ENCODE measurements at places on chromosomes 3 and 15.
A peak's percentile ranks its signal among the peaks of the same experiment; 100 is the strongest.

DNA sequence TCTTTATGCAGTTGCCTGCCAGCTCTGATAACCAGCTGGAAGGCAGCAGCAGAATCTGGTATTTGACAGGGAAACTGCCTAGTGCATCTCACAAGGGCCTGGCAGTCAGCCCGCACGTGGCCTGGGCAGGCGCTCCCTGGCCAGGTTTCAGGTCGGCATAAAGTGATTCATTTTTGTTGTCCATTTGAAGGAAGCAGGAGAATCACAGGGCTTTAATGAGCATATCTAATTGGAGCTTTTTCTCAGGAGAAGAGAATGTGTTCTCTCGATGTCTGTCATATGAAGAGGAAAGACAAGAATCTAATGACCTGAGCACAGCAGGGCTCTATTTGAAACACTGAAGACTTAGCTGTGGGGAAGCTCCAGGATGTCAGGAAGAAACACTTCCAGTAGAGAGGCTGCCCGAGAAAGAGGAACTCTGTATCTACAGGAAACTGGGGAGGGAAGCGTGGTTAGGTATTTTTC, 98.8 kb upstream of the MB21D2 start:
- DNase-seq = no peak

GRCh38 chr3:69774029-69774428, 34.8 kb downstream of the MITF start:
- no peak for DNase-seq

GRCh38 chr3:143605233-143605950, 242.9 kb downstream of the SLC9A9 start:
- no peak for DNase-seq

- DNase-seq = no peak
Measured at GRCh38 chr15:74502301-74502700, 38.7 kb upstream of the ARID3B start.

DNA sequence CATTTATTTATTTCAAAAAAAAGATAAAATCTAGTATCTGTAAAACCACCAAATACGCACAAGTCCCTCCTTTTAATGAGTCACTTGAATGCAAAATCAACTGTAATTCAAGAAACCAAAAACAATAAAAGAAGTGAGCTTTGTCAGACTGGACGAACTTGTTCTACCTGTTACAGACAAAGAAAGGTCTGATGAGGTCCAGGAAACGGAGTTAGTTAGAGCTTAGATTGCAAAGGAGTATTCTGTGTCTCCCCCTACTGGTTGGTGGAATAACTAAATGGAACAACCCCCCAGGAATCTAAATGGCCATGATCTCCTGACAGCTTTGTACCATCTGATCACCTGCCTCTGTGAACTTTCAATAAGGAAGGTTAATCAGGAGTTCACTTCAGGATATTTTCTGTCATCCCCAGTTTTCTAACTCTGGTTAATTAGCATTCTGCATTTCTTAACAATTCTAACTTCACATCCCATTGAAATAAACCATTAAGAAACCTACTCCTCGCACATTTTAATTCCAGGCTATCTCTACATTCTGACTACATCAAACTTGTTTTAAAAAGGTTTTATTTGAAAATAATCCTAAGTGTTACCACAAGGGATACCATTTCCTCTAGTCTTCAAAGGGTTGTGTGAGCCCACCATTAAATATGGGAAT, 333.0 kb upstream of the SATB1 start:
- no peak for DNase-seq

DNA sequence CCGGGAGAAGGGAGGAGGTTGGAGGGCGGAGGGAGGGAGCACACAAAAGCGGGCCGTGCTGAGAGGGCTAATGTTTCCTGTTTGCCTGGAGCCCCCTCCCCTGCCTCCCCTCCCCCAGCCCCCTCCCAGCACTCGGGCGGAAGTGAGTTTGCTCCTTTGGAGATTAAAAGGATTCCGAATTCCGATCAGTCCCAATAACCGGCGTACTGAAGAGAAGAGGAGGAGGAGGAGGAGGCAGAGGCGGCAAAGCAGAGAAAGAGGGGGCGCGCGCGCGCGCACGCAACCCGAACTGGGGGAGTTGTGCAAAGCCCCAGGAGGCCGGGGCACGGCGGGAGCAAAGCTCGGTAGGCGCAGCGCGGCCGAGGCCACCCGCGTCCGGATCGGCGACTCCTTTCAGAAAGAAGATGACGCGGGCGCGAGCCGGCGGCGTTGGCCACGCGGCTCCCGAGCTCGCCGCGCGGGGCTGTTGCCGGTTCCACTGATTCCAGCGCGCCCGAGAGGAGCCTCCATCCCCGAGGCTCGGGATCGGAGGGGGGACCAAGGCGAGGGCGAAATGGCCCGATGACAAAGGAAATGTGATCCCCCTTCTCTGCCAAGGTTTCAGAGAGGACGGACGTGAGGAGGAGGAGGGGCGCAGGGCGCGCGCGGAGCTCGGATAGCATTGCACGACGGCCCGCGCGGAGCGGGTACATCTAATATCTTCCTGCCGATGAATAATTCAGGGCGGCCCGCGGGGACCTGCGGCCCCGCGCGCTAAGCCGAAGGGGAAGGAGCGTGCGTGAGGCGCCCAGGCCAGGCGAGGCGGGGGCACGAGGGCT, 1.1 kb upstream of the TRIM71 start:
- peak; percentile 16 for DNase-seq

GRCh38 chr3:127483902-127484591, 106.5 kb downstream of the TPRA1 start:
- DNase-seq = no peak

DNA sequence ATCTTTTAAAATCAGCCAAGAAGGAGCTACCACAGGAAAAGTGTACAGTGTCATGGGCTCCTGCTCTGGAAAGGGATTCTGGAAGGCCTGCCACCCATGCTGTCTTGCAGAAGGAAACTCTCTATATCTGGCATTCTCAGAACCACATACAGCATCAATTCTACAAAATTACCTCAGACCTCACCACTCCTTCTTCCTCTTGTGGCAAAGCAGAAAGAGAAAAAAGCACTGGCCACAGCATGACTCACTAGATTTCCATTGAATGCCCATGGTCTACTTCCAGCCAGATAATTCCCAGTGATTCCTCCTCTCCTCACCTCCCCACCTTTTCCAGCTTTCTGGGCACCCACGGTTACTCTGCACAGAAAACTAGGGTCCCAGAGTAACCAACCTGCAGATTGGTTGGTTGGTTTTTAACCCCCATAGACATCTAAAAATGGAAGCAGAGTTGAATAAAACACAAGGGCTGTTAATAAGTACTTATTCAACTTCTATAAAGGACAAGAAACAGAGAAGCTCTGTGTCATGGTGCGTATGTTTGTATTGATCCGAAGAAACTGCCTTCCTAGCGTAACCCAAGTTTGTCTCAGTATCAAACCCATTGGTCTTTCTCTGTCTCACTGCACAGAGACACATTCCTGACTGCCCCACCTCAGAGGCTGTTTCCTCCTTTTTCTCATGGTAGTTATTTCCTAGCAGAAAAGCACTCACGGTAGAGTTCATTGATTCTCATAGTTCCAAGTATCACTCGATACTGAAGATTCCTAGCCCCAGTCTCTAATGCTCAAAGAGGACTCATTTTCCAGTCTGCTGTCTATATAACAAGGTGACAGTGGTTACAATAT, 67.7 kb downstream of the LDHAL6B start:
- DNase-seq = no peak

DNA sequence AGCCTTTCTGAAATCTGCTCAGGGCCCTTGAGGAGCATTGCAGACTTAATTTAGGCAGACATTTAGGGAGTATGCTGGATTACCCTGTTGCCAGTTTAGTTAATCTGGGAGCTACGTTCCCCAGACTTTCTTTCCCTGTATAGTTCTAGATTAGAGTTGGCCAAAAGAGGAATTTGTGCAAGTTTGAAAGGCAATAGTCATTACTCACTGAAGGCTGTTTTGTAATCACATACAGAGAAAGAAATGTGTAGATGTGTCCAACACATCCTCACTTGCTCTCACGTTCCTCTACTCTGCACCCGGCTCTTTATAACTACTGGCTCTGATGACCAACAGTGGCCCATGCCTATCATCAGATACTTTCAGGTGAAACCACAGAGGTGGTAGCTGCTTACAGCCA, 24.2 kb downstream of the MASP1 start:
- no peak for DNase-seq

- DNase-seq = peak; percentile 18
Measured at GRCh38 chr3:8324747-8325146, 176.9 kb upstream of the LMCD1 start.

DNA sequence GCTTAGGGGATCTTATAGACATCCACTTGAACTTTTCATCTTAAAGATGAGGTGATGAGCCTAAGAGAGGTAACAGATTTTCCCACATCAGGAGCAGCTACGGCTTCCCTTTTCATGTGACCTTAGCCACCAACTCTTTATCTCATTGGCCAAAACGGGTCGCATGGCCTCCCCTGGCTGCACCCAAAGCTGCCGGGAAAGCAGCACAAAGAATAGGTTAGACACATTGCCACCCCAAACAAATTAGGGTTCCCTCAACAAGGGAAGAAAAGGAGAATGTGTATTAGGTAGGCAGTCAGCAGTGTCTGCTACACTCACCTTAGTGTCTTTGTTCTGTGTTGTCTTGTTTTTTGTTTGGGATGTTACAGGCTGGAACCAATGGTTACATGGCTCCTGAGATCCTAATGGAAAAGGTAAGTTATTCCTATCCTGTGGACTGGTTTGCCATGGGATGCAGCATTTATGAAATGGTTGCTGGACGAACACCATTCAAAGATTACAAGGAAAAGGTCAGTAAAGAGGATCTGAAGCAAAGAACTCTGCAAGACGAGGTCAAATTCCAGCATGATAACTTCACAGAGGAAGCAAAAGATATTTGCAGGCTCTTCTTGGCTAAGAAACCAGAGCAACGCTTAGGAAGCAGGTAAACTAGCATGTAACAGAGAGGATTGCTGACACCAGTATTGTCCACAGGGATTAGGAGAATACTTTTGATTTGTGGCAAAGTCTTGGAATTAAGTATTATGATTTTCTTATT, 44.2 kb downstream of the GRK7 start:
- DNase-seq = no peak

DNA sequence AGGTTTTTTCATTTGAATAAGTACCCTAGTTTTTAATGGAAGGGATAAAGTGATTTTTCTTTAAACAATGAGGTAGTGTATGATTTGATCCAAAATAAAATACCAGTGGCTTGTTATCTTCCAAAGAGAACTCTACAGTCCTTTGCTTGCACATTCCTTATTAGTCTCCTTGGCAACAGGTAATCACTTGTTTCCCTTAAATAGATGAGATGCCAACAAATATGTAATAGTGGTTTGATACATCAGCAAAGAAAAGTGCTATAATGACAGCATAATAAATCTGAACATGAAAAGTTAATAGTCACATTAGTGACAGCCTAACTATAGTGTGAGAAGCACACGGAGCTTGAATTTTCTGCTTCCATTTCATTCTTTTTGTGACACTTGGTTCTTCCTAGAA, 360.2 kb downstream of the ZNF385D start:
- no peak for DNase-seq

DNA sequence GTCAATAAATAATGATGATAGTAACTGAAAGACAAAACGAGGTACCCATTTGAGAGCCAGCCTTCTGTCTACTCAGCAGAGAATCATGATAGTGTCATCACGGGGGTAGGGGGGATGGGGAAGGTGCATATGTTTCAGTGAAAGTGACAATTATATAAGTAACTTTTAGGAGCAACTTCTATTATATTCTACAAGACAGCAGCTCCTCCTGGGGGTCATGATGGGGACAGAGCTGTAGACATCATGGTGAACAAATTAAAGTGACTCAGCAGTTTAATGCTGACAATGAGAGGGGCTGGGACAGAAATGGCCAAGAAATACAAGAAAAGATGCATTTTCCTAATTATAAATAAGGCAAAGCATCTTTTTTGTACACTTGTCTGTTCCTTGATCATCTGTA, 11.8 kb downstream of the CAPN3 start:
- DNase-seq = no peak

GRCh38 chr15:74053517-74053916, 28.8 kb downstream of the GOLGA6A start:
- no peak for DNase-seq

- DNase-seq = no peak
Measured at GRCh38 chr3:188764609-188765008, 407.2 kb upstream of the TPRG1 start.

GRCh38 chr3:31614162-31614921, 81.6 kb downstream of the STT3B start:
- no peak for DNase-seq

DNA sequence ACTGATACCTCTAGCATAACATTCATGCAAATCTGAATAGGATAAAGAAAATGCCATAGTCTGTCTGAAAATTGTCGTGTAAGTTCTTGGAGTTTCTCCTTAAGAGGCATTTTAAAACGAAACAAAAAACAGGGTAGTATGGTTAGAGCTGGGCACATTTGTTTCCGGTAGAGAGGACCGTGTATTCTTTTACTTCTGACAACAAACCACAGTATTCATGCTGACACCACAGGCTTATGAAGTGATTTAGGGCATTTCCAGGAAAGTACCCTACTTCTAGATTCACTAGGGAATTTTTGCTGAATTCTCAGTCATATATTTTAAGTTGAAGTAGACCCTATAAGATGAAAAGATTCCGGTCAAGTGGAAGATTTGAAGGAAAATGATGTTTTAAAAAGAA, 541.3 kb downstream of the UNC13C start:
- no peak for DNase-seq

- no peak for DNase-seq
Measured at GRCh38 chr15:91871837-91872236, 18.3 kb downstream of the SLCO3A1 start.

DNA sequence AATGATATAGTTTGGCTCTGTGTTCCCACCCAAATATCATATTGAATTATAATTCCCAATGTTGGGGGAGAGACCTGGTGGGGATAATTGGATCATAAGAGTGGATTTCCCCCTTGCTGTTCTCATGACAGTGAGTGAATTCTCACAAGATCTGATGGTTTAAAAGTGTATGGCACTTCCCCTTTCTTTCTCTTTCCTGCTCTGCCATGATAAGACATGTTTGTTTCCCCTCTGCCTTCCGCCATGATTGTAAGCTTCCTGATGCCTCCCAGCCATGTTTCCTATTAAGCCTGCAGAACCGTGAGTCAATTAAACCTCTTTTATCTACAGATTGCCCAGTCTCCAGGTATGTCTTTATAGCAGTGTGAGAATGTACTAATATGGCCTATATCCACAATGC, 126.7 kb upstream of the GMNC start:
- DNase-seq = no peak

DNA sequence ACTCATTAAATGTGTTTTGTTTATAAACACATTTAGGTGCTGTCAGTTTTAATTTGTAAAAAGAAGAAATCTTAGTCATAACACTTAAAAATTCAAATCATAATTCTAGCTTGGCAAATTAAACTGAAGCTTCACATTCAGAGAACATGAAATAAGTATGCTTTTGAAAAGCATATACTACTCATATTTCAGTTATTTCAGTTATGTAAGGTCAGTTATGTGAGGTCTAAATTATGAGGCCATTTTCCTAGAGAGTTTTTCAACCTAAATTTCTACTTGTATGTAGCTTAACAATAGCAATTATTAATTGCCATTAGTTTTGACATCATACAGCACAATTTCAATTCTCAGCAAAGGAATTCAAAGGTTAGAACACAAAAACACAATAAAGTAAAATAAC, 465.0 kb downstream of the PLOD2 start:
- DNase-seq = no peak

All from stimulated activated CD4-positive, alpha-beta T cell treated with anti-CD3 and anti-CD28 coated beads, Interleukin-12 subunit alpha, Interleukin-12 subunit beta, amount 100 ng/mL, for 4 hours (primary cell).